NAMALWA (cell line): ENCODE measurements at places on chromosomes 1 and 21.

GRCh38 chr1:59401581-59401980 lies 104.7 kb downstream of the FGGY start:
- DNase-seq, result no peak

GRCh38 chr1:200336901-200337391 lies 72.9 kb downstream of the ZNF281 start:
- DNase-seq, result no peak

- no peak for DNase-seq
Measured at GRCh38 chr1:84152649-84153056, 8.6 kb downstream of the PRKACB start.

GRCh38 chr1:93938461-93939145 lies 29.4 kb upstream of the GCLM start:
- DNase-seq, result peak; percentile 55

DNA sequence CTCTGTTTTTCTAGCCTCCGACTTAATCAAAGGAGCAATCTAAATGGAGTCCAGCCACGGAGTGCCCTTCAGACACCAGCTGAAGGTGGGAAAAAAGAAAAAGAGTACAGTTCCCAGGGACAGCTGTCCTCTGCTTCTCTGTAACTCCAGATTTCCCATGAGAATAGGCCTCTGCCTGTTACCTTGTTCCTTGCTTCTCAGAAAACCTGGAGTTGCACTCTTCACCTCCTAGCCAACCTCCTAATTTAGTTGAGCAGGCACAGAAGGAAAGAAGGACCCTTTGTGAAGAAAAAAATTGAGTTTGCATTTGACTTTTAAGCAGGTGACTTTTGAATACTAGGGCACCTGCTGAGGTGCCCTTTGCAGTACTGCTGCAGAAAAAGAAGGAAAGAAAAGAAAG lies 8.3 kb downstream of the BARHL2 start:
- no peak for DNase-seq

- no peak for DNase-seq
Measured at GRCh38 chr1:96772972-96773371, 51.4 kb downstream of the PTBP2 start.

DNA sequence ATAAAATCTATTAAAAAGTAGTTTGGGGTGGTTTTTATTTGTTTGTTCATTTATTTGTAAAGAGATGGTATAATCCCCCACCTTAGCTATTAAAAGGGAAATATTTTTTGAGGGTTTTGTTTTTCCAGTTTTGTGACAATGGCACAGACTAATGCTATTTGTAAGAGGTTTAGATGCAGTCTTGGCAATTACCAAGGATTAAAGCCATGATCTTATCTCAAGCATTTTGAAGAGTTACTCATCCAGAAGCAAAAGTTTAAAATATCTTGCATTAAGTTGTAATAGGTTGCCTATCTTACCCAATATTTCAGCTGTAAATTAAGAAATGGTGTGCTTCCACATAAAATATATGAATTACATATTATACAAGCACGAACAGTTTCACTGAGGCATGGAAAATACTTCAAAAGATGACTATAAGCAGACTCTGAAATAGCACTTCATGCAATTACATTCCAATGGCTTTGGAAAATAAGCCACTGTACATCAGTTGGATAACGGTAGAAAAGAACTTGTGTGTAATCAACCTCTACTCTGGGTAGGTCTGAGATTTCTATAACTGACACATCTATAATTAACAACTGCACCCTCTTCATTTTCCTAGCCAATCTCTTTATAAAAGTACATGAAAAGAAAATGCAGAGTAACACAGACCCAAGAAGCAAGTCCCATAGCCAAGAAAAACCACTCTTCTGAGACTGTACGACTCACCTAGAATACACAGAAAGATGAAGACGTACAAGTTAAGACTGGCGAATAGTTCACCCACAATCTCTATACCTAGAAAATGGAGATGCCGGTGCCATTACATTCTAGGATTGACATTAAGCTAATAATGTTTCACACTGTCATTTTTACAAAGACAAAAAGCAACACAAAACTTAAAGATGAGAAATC lies 95.2 kb downstream of the PTPN14 start:
- DNase-seq, result no peak

GRCh38 chr1:73860421-73860950 lies 337.5 kb downstream of the LRRIQ3 start:
- no peak for DNase-seq
